Right ventricle myocardium superior (tissue), 1 donor: ENCODE measurements at places on chromosomes 11 and 22. TPM values are rescaled to one million over a fixed set of nuclear protein-coding genes. Genes with fewer than 3 reads are reported as not detected.

DNA sequence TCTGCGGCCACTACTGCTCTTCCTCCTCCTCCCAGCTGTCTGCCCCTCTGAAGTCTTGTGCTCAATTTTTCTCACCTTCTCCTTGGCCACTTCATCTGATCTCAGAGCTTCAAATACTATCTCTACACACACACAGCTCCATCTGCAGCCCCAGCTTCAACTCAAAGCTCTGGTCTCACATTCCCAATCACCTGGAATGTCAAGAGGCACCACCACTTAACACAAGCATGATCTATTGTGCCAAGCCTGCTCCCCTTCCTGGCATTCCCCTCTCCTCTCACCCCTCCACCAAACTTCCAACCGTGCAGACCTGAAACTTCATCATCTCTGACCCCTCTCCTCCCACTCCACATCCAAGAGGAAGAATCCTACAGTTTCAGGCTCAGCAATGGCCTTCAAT lies 17.5 kb downstream of the NRXN2 start:
- no peak for DNase-seq

- DNase-seq = no peak
These were observed 77.8 kb downstream of the BBOX1 start for GRCh38 chr11:27118371-27118770.

Gene YPEL1
- 3.1 TPM for total RNA-seq

DNA sequence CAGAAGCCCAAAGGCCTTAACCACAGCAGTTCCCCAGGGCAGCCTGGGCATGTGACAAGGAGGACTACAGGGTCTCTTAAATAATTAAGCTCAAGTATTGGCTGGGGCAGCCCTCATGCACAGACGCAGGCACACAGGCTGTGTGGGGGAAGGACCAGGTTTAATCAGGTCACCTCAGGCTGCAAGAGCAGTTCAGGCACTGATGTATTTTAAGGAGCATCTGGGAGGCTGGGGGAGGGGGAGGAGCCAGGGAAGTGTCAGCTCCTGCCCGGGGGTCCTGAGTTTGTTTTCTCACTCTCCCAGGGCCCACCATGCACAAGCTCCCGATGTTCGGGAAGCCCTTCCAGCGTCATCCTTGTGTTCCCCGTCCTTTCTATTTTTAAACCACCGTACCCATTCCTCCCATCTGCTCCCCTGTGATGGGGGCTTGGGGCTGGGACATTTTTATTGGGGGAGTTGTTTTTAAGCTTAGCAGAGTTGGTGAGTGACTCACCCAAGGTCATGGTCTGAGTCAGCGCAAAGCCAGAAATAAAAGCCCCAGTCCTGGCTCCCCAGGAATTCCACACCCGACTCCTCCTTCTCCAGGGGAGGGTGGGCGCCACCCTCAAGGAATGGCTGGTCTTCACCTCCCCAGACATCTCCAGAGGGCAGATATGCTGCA lies 2.4 kb downstream of the CSDC2 start:
- no peak for DNase-seq

Gene SCARF2
- 2.6 TPM for total RNA-seq

DNA sequence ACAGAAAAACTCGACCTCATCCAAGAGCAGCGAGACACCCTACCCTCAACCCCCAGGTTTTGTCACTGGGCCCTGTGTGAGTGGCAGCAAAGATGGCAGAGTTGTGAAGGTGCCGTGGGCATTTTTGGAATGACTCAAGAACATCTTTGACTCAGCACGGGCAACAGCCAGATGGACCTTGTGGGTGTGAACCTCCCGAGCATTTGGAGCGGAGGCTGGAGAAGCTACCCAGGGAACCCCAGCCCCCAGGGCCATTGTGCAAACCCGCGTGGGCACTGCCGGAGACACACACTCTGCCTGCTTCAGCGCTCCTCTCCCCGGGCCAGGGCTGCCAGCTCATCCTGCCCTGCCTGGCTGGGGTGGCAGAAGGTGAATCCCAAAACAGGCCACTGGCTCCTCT lies 66.1 kb downstream of the PANX1 start:
- no peak for DNase-seq

GRCh38 chr11:35617687-35618496 lies at the start of gene FJX1:
FJX1 (plus strand) TSS chr11:35618460; CDS start chr11:35618637, 177 bp downstream.
- peak; percentile 66 for DNase-seq

- peak; percentile 66 for DNase-seq
These were observed 296.2 kb downstream of the CNTN5 start for GRCh38 chr11:99316776-99317520.

Gene POGLUT3
- 11.3 TPM for total RNA-seq

Gene IL10RA
- total RNA-seq = 6.2 TPM

GRCh38 chr11:32466279-32466915 lies 31.1 kb upstream of the WT1 start:
- no peak for DNase-seq

- no peak for DNase-seq
These were observed 155.9 kb upstream of the RAG2 start for GRCh38 chr11:36753960-36754359.

DNA sequence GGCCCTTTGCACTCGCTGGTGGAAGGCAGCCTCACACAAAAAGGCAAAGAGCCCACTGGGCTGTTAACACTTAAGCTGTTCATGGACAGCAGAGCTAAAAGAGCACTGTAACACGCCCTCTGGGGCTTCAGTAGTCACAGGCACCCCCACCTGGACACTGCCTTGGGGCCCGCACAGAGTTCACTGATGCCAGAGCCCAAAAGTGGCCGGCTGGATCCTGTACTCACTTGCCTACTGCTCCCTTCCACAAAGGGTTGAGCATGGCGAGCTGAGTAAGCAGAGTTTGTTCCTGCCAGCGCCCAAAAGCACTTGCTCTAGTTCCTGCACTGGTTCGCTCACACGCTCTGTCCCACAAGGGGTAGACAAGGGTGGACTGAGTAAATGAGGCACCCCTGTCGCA lies 78.8 kb downstream of the RELT start:
- DNase-seq = peak; percentile 41

Gene MS4A12
- not detected for total RNA-seq

DNA sequence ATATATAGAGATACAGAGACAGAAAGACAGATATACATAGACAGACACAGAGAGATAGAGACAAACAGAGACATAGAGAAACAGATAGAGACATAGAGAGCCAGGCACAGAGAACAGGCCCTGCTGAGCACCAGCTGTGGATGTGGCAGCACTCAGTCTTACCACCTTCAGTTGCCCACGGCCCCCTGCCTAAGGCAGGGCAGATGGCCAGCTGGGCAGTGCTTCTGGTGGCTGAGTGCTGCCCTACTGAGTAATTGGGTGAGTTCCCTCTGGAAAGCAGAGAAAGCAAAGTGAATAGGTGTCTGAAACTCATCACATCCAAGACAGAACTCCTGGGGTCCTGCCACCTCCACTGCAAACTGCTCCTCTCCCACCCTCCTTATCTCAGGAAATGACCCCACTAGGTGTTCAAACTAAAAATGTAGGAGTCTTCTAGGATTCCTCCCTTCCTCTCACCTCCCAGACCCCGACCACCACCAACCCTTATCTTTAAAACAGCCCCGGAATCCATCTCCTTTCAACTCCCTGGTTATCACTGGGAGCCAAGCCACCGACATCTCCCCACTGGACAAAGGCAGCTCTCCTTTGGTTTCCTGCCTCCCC lies 27.2 kb downstream of the SYN3 start:
- no peak for DNase-seq

Gene FREY1
- total RNA-seq = not detected

- DNase-seq = no peak
These were observed 5.7 kb downstream of the P2RX3 start for GRCh38 chr11:57343825-57344224.

Gene DCHS1
- total RNA-seq = 9.6 TPM

Gene BBOX1
- total RNA-seq = not detected

Gene MOB2
- 46.1 TPM for total RNA-seq

- DNase-seq = no peak
These were observed 6.5 kb downstream of the FJX1 start for GRCh38 chr11:35624781-35625180.

GRCh38 chr11:79160791-79161403 lies 279.9 kb downstream of the TENM4 start:
- no peak for DNase-seq

- DNase-seq = no peak
These were observed 121.3 kb upstream of the CADM1 start for GRCh38 chr11:115625502-115625901.

DNA sequence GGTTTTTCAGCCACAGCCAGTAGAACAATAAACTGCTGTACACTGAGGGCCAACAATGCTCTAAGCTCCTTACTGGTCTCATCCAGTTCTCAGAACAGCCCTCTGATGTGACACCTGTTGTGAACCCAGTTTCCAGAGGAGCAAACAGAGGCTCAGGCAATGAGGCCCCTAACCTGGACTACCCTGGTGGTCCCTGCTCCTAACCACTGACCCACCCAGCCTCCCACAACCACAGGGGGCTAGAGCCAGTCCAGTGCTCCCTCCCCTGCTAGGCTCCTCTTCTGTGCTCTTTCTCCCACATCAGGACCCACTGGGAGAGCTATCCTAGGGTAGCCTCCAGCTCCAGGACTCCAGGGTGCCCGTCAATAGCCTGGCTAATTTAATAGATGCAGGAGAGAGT lies 4.1 kb upstream of the SMARCB1 start:
- DNase-seq = no peak

DNA sequence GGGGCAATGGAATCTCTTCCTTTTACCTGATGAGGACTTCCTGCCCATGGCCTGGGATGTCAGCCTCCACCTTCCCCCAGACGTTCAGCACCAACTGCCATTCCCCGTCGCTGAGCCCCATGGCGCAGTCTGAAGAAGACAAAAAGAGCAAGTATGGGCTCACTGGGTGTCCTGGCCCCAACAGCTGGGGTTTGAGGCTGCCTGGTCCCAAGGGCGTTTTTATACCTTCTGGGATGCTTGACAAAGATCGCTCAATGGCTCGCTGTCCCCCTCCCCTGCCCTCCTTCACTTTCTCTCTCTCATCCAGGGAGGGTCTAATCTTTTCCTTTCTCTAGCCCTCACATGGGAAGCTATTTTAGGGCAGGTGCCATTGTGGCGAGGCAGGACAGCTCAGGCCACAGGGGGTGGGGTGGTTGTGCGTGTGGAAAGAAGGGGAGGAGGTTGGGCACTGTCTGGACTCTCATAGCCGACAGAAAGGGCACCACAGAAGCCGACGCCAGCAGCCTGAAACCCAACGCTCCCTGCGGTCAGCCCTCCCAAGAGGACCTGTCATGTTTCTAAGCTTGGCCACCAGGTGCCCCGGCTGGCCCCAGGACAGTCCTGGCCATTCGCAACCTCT lies at the start of gene MB:
Gene MB, minus strand, starts transcription at position 193 of the 619 bp plus-strand sequence. Its CDS starts 72 bp downstream, at position 121.
- peak; percentile 76 for DNase-seq

- no peak for DNase-seq
These were observed 89.0 kb upstream of the GRK3 start for GRCh38 chr22:25475257-25476022.

DNA sequence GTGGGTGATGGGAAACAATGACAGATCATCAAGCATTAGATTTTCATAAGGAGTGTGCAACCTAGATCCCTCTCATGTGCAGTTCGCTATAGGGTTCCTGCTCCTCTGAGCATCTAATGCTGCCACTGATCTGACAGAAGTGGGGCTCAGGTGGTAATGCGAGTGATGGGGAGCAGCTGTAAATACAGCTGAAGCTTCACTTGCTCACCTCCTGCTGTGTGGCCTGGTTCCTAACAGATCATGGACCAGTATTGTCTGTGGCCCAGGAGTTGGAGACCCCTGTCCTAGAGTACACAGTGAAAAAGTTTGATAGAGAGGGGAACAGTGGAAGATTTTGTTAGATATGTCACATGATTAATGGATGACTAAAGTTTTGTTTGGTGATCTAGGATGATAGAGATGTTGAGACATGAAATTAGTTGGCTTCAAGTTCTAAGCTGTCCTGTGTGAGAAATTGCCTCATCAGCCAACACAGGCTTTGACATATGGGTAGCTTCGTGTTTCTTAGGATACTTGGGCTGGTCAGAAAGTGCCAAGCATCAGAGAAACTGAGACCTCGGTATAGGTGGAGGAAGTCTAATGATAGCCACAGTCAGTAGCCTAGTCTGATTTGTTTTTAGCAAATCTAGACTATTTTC lies 47.4 kb downstream of the ARHGEF12 start:
- DNase-seq = no peak

Gene IGSF22
- total RNA-seq = 0.86 TPM

DNA sequence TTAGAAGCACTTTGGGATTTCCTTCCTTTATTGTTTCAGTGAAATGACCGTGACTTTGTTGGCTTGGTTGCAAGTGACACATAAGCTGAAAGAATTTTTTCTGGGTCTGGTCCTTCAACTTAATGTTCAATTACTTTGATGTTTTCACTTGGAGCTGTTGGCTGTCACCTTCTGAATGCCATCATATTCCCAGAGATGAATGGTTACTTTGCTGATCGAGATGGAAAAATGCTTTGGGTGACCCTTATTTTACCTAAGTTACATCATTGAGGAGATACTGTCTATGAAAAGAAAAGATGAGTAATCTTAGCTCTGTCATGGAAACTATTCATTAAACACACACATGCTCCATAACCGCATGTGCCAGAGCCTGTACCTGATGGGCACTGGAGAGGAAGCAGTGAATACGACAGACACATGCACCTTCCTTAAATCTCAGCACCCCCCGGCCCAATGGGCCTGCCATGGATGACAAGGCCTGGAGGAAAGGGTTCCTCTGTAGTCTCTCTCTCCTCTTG lies 76.9 kb downstream of the TENM4 start:
- DNase-seq = no peak

DNA sequence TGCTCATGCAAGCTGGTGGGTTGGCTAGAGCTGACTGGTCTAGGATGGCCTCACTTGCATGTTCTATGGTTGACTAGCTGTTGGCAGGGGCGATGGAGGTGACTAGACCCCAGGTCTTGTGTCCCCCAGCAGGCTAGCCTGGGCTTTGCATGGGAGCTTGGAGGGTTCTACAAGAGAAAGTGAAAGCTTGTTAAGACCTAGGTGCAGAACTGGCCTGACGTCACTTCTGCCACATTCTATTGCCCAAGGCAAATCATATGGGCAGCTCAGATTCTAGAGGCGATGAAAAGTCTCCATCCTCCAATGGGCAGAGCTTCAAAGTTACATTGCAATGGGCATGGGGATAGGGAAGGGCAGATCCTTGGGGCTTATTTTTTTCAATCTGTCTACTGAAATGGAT lies 170.9 kb downstream of the MIAT start:
- no peak for DNase-seq

- no peak for DNase-seq
These were observed 164.0 kb upstream of the UBASH3B start for GRCh38 chr11:122491509-122491908.

Gene TCN2
- 13.4 TPM for total RNA-seq
